ENCODE measurements at places on chromosomes 2 and 18.

GRCh38 chr18:49459404-49460171, 857 bp downstream of the DYM start:
- DNase-seq = peak; percentile 14

GRCh38 chr2:165745916-165746315, 48.1 kb downstream of the GALNT3 start:
- no peak for DNase-seq

- DNase-seq = no peak
These were observed 5.9 kb downstream of the GALR1 start for GRCh38 chr18:77255426-77256105.

GRCh38 chr18:5462227-5462626, 81.6 kb downstream of the EPB41L3 start:
- DNase-seq = no peak

DNA sequence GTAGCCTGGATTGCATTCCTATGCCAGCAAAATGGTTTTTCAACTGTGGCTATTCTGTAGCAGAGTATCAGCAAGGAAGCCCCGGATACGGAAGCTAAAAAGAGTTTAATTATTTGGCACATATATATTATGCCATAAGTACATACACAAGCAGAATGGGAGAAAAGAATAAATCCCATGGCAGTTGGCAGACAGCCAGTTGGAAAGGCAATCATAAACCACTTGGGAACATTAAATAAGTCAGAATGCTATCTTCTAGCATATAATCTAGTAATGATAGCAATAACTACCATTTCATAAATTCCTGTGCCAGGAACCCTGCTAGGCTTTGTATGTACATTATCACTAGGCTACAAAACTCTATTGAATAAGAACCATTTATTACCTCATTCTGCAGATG, 26.0 kb downstream of the GALNT5 start:
- DNase-seq = no peak

DNA sequence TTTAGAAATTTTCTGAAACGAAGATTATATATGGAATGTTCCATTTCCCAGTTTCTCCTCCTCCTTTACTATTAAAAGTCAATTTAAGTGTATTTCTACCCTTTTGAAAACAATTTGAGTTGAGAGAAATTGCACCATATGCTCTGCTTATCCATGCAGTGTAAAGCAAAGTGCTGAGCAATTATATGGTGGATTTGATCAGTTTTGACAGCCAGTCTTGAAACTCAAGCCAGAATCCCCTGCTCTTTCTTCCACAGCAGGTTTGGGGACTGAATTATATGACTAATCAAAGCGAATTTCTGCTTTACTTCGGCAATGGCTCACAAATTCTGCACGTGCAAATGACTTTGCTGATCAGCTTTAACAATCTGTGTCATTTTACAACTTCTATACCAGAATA, 1183.6 kb downstream of the LRP1B start:
- DNase-seq = no peak

All from fibroblast of skin of scalp (primary cell).